DMS53 (cell line): ENCODE measurements at places on chromosomes 4 and X.

DNA sequence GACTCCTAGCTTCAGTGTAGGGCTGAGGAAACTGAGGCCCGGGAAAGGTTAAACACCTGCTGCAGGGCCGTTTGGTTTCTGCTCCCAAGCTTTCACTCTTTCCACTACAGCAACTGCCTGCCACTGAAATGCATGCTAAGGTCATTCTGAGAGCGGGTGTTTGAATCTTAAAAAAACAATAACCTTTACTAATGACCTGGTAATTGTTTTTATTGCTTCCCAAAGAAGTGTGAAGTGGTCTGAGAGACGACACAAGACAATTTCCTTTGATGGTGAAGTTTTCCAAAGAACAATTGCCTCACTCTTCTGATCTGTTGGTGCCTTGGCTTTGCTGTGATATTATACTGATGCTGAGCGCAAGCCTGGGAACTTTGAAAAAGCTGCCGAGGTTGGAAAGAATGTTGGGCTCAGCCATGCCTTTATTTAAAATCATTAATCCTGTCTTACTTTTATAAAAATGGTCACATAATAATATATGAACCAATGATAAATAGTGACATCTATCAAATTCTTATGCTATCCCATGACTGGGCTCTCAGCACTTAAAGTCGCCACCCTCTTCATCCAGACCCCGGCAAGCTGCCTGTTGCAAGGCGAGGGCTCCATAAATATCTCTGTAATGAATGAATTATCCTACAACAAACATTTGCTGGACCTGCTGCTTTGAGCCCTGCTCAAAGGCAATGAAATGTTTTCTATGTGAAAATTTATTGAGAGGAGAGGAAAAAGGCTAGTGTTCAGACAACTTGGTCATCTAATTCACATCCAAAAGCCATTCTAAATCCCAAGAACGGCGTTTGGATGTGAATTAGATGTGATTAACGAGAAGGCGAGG is 67.8 kb upstream of the SOD3 start:
- no peak for DNase-seq

GRCh38 chr4:55509266-55509665 is 37.4 kb downstream of the CLOCK start:
- DNase-seq = no peak

DNA sequence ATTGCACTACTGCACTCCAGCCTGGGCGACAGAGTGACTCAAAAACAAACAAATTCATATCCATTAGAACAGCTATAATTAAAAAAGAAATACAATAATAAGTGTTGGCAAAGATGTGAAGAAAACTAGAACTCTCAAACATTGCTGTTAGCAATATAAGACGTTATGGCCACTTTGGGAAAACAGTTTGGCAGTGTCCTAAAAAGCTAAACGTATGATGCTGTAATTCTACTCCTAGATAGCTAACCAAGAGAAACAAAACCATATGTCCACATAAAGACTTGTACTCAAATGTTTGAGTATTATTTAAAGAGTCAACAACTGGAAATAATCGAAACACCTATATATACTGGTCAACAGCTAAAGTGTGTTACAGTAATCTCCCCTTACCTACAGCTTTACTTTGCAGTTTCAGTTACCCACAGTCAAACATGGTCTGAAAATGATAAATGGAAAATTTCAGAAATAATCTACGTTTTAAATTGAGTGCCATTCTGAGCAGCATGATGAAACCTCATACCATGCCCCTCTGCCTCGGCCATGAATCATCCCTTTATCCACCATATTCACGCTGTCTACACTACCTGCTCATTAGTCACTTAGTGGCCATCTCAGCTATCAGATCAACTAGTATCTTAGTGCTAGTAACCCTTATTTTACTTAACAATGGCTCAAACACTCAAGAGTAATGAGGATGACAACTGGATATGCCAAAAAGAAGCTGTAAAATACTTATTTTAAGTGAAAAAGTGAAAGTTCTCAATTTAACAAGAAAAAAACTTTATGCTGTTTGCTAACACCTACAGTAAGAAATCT is 4.9 kb downstream of the ELF2 start:
- peak; percentile 15 for DNase-seq

GRCh38 chr4:114217150-114217817 is 237.8 kb upstream of the ARSJ start:
- DNase-seq = no peak

DNA sequence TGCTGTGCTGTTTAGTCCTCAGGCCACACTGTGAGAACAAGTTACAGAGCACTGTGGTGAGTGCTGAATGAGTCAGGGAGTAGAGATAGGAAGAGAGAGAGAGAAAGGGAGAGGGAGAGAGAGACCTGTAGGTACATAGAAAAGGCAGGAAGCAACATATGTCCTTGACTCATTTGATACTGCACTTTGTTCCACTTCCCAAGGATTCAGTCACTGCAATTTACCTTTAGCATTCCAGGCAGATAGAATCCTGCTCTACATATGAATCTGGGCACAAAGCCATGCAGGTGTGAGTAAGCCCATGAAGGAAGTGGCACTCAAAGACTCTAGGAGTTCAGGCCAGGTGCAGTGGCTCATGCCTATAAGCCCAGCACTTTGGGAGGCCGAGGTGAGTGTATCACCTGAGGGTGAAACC is 1.0 kb upstream of the DAPP1 start:
- DNase-seq = peak; percentile 95

DNA sequence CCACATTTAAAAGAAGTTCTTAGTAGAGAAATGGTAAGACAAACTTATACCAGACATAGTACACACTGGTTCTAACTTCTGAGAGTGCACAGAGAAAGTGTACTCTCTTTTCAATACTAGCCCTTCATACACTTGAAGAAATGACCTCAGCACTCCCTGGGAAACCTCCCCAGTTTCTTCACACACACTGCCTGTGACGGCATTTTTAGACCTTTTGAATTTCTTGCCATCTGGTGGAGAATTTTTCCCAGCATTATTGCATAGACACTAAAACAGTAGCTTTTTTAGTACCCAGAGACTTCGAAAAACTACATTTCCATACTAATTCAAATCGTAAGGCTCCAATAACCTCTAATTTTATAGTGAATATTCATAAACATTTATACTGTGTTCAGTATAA is 341.6 kb upstream of the MAOA start:
- no peak for DNase-seq

DNA sequence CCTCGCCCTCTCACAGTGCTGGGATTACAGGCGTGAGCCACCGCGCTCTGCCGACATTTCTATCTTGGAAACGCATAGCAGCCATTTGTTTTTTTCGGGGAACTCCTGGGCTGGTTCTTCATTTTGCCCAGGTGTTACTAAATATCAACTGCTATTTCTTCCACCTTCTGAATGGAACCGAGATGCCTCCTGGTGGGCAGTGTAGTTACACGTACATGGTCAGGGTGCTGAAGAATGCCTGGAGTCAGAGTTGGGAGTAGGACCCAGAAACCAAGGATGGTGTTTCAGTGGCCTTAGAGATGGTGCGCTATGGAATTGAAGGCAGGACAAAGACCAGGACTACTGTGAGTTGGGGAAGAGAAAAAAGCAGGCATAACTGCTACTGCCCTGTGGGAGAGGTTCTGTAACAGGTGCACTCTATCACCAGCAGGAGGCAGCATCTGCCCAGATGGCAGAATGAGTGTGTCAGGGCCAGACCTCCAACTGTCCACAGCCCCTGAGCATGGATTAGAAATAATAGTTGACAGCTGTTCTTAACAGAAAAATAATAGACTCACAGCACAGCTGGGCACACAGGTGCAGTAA is 81.7 kb downstream of the ZC4H2 start:
- peak; percentile 40 for DNase-seq

GRCh38 chrX:63430026-63430425 is 78.9 kb upstream of the SPIN4 start:
- no peak for DNase-seq

GRCh38 chr4:115292320-115293092 is 179.1 kb upstream of the NDST4 start:
- DNase-seq = no peak

DNA sequence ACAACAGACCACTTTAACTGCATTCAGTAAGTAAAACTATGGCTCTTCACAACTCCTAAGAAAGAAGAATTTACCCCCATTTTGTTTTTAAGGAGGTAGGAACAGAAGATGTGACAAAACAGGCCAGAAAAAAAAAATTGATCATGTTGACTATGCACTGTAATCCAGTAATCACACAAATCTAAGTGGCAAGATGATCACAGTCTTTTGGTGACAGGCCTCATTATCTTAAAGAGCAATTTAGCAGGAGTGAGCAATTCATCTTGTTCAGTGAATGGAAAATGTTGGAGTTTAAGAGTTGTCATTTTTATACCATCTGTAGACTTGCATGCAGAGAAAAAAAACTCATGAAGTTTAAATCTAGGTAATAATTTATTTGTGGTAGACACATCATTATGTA is 115.1 kb downstream of the SLC39A8 start:
- DNase-seq = no peak

DNA sequence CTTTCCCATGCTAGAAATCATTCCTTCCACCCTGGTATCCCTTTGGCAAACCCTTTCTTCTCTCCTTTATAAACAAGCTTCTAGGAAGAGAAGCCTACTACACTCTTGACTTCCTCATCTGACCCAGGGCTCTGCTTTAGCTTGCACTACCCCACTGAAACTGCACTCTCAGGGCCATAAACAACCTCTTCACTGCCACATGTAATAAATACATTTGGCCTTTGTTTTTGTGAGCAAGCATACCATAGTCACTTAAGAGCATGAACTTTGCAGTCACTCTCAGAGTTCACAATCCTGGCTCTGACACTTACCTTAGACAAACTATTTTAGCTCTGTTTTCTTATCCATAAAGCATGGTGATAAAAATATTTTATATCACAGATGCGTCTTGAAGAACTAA is 50.7 kb upstream of the USP38 start:
- DNase-seq = no peak

GRCh38 chr4:150302553-150302952 is 224.3 kb downstream of the DCLK2 start:
- peak; percentile 44 for DNase-seq

- DNase-seq = no peak
These were observed 99.5 kb downstream of the ADGRA3 start for GRCh38 chr4:22416403-22416802.

- peak; percentile 68 for DNase-seq
These were observed 153.2 kb upstream of the RPL34 start for GRCh38 chr4:108466936-108467902.

GRCh38 chr4:98639523-98639922 is 18.9 kb downstream of the TSPAN5 start:
- no peak for DNase-seq
